ENCODE measurements at places on chromosomes 6 and 20.

- DNase-seq = no peak
These were observed 30.5 kb downstream of the MDGA1 start for GRCh38 chr6:37667050-37667814.

DNA sequence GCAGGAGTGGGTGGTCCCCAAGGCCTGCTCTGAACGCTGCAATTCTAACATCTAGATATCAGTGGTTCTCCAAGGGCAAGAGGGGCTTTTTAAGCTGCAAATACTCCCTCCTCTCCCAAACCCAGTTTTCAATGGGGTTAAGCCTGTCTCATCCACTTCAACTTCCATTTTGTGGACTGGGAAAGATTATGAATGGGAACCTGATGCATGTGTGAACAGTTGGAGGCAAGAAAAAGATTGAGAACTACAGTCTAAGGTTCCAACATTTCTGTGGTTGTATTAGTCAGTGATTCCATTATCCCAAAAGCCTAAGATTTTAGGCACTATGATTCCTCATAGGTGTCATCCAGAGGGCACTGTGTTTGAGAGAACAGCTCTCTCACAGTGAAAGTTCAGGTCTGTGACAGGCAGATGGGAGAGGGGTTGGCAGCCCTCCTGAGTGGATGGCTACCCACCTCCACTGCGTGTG is 53.7 kb downstream of the HNF4A start:
- no peak for DNase-seq

- no peak for DNase-seq
These were observed 13.8 kb upstream of the NTSR1 start for GRCh38 chr20:62694868-62695267.

DNA sequence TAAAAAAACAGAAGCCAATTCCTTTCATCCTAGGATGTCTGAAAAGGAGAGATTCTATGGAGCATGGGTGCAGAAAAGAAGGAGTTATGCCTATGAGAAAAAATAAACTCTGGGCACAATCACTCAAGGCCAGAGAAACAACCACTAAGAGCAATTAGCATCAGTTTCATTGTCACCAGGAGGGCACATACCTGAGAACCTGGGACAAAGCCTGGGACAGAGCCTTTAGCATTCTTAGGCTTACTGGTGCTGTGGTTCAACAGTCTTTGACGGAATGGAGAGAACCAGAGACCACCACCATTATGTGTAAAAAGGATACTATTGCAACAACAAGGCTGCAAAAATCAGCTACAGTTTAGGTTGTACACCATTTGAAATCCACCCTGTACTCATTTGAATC is 29.4 kb upstream of the BCKDHB start:
- DNase-seq = no peak

GRCh38 chr6:151098166-151098565 is 141.6 kb upstream of the AKAP12 start:
- no peak for DNase-seq

GRCh38 chr20:33521461-33521860 is 31.6 kb downstream of the CBFA2T2 start:
- no peak for DNase-seq

- DNase-seq = no peak
These were observed 55.9 kb upstream of the RREB1 start for GRCh38 chr6:7051780-7052442.
